ENCODE measurements at places on chromosomes 5 and 9.
A peak's percentile ranks its signal among the peaks of the same experiment; 100 is the strongest.

- no peak for DNase-seq
These were observed 84.7 kb downstream of the CFAP95 start for GRCh38 chr9:69905286-69905685.

GRCh38 chr5:10595293-10595671, 31.4 kb downstream of the ANKRD33B start:
- no peak for DNase-seq

GRCh38 chr5:52809884-52810283, 22.2 kb downstream of the ITGA1 start:
- no peak for DNase-seq

DNA sequence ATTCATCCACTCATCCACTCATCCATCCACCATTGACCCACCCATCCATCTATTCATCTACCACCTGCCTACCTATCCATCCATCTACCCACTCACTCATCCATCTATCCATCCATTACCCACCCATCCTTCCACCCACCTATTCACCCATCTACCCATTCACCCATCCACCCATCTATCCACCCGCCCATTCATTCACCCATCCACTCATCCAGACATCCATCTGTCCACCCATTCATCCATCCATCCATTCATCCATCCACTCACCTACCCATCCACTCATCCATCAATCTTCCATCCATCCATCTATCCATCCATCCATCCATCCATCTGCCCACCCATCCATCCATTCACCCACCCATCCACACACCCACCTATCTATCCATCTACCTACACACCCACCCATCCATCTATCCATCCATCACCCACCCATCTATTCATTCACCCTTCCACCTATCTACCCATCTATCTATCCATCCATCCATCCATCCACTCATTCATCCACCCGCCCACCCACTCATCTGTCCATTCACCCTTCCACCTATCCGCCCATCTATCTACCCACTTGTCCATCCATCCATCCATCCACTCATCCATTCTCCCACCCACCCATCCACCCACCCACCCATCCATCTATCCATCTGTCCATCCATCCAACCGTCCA, 23.2 kb downstream of the PSAT1 start:
- DNase-seq, result no peak

- DNase-seq, result no peak
These were observed 421.3 kb downstream of the CDH12 start for GRCh38 chr5:22431840-22432239.

DNA sequence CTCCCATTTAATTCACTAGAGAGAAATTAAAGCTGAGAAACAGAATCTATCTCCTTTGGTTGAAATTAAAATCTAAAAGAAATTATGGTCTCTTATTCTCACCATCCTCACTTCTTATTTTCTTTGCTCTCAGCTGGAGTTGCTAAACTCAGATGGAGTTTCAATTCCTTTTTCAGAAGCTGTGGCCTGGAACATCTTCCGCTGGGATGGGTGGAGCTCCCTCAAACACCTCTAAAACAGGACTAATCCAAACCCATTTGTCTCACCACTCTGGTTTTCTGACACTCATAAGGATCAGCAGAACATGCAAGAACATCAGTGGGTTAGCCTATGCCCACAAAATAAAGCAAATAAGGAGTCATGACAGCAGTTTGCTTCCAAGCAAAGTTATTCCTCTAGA, 39.6 kb upstream of the CEP78 start:
- DNase-seq, result no peak

GRCh38 chr5:142701673-142702311, 15.9 kb upstream of the FGF1 start:
- DNase-seq, result no peak

GRCh38 chr5:177535125-177535524, 18.4 kb upstream of the DDX41 start:
- peak; percentile 58 for DNase-seq

- no peak for DNase-seq
These were observed 155.2 kb downstream of the GAS1 start for GRCh38 chr9:86792136-86792535.

GRCh38 chr5:60208716-60209115, 315.2 kb upstream of the PDE4D start:
- no peak for DNase-seq

DNA sequence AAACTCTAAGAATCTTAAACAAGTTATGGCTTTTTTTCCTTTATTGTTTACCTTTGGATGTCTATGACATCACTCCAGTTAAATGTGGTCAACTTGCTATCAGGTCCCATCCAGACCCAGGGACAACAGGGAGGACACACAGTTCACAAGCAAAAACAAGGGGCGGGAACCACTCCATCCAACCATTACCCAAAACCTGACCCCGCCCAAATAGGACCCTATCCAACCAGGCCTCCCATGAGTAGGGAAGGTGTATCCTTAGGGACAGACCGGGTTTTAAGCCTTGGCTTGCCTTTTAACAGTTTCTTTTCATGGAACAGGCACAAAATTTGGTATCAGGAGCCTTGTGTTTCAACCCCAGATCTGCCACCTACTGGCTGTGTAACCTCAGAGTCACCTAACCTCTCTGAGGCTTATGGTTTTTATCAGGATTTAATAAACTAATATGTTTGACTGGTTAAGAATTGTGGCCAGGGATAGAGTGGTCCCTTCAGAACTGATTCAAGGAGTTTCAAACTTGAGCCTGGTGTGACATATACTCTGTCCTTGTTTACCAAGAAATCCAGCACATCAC, 127.7 kb upstream of the RAD23B start:
- DNase-seq, result no peak

DNA sequence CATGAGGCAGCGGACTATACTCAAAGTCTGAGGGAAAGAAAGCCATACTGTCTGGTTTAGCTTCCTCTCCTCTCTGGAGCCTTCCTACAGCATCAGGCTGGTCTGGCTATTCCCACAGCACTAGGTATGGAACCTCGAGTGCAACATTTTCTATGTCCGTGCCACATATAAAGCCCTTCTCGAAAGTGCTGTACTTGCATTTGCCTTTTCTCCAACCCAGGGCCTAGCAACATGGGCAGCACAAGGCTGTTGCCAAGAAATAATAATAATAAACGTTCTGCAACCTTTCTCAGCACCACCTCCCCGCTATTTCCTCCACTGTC, 804 bp downstream of the MED10 start:
- no peak for DNase-seq

DNA sequence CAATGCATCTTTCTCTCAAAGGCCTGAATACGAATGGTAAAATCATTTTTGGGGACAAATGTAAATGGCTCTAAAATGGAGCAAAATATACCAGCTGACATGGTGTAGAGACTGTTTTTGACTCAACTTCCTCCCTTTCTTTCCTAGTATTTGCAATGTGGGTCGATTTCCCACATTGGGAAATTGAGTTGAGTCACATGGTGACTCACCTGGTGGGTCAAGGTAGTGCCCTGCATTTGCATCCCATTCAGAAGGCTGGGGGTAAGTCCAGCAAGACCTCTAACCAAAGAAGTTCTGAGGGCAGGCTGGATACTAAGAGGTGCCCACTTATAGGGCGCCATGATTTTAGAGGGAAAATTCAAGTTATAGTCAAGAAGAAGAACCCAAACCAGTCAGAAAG, 179.6 kb upstream of the MPDZ start:
- DNase-seq, result no peak

- peak; percentile 32 for DNase-seq
These were observed 402.7 kb upstream of the TNC start for GRCh38 chr9:115520646-115521045.

DNA sequence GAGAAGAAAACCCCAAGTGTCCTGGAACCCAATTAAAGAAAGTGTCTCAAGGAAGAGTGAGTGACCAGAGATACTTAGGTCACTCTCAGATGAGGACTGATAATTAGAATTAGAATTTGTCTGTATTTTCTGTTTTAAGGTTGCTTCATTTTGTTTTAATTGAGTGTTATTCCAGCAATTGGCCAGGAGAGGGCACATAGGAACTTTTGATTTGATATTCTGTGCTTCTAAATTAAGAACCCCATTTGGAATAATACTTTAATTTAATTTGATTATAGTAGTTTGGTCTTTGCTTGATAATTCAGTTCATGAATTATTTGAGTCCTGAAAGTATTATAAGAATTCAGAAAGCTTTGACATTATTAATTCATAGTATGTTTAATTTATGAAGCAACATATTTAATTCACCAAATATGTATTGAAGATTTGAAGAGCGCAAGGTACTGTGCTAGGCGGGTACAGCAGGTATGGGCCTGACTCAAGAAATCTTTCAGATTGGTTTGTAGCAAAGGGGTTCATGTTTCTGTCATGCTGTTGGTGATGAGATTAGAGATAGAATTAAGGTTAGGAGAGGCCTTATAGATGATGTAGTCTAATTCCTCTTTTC, 4.9 kb downstream of the MRPL22 start:
- DNase-seq, result peak; percentile 27

GRCh38 chr5:92594031-92594430, 987.0 kb downstream of the NR2F1-AS1 start:
- DNase-seq, result no peak

DNA sequence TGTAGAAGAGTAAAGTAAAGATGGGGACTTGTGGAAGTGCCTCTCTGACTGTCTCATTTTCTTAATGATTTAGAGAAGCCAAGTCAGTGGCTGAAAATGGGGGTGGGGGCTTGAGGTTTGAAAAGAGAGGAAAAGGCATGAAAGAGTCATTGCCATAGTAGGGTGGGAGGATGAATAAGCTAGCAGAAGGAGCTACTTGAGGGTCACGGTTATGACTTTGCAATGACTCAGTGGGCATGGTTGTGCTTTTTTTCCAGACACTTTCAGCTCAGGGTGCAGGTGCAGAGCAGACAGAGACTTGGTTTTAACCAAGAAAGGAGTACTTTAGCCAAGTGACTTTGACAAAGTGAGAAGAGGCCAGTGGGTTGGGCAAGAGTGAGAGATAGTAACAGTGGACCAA, 117.8 kb downstream of the PTTG1 start:
- DNase-seq, result no peak

Measured in Ammon's horn (tissue), 1 donor.